ENCODE measurements at places on chromosomes 6 and 20.

DNA sequence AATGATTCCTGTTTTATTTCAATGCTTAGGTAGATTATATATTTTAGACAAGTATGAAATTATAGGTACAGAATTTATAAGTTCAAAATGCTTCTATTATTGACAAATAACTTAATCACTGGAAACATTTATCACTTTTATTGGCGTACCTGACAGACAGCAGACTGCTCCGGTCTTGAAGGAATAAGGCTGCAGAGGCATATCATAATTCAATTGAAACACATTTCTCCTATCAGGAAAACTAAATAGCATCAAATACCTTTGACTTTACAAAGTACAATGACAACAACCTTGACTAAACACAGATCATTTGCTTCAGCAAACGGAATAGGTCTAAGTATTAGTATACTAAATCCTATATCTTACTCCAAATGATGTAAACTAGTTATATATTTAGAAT, 91.3 kb downstream of the GRIK2 start:
- no peaks in the 10 kb centered on the region for H3K27me3 ChIP-seq
- H3K36me3 ChIP-seq = no peaks in the 10 kb centered on the region
- H3K27ac ChIP-seq = no peak overlapping the region
- H3K4me1 ChIP-seq = no peaks in the 10 kb centered on the region
- no peak overlapping the region for H3K4me3 ChIP-seq

- peaks cover 19% of the 10 kb centered on the region for H3K4me1 ChIP-seq
- no peak overlapping the region for H3K27ac ChIP-seq
- no peaks in the 10 kb centered on the region for H3K36me3 ChIP-seq
- DNase-seq = peak; percentile 23
- no peak overlapping the region for H3K4me3 ChIP-seq
- no peaks in the 10 kb centered on the region for H3K27me3 ChIP-seq
These were observed 106.3 kb downstream of the GFRAL start for GRCh38 chr6:55433446-55434130.

GRCh38 chr6:121347484-121347883, 13.2 kb upstream of the TBC1D32 start:
- H3K27me3 ChIP-seq = no peaks in the 10 kb centered on the region
- H3K4me3 ChIP-seq = no peak overlapping the region
- no peaks in the 10 kb centered on the region for H3K4me1 ChIP-seq
- no peak overlapping the region for H3K27ac ChIP-seq
- DNase-seq = no peak
- H3K36me3 ChIP-seq = no peaks in the 10 kb centered on the region

DNA sequence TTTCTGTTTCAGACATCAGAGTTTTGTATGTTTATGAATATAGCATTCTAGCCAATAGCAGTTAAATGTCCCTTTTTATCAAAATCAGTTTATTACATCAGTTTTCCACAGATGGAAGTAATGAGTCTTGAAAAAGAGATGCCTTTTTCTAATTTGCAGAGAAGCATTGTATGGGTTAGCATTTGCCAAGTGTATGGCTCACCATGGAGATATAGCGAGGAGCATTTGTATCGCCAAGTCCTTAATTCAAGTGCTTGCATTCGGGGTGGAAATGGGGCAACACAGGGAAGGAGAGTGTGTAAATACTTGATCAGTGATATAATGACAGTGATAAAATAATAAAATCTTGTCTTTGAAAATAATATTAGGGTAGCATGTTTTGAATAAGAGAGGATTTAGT, 42.9 kb downstream of the TXLNB start:
- H3K36me3 ChIP-seq = no peaks in the 10 kb centered on the region
- DNase-seq = no peak
- H3K4me3 ChIP-seq = no peak overlapping the region
- H3K4me1 ChIP-seq = no peaks in the 10 kb centered on the region
- no peaks in the 10 kb centered on the region for H3K27me3 ChIP-seq

DNA sequence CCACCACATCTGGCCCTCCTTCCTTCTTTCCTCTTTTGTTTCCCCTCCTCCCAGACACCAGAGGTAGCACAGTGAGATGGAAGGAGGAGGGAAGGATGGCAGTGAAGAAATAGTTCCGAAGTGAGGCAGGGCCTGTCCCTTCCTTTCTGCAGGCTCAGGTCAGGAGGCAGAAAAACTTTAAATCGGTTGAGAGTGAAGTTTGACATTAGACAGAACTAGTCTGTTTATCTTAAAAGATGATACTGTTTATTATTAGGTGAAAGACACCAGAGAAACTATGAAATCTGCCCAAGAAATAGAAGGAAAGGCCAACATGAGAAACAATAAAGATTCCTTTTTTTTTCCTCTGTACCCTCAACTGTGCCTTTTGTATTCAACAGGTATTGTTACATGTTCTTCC, 670.3 kb downstream of the UTRN start:
- DNase-seq = no peak
- no peak overlapping the region for H3K4me3 ChIP-seq
- no peaks in the 10 kb centered on the region for H3K36me3 ChIP-seq

DNA sequence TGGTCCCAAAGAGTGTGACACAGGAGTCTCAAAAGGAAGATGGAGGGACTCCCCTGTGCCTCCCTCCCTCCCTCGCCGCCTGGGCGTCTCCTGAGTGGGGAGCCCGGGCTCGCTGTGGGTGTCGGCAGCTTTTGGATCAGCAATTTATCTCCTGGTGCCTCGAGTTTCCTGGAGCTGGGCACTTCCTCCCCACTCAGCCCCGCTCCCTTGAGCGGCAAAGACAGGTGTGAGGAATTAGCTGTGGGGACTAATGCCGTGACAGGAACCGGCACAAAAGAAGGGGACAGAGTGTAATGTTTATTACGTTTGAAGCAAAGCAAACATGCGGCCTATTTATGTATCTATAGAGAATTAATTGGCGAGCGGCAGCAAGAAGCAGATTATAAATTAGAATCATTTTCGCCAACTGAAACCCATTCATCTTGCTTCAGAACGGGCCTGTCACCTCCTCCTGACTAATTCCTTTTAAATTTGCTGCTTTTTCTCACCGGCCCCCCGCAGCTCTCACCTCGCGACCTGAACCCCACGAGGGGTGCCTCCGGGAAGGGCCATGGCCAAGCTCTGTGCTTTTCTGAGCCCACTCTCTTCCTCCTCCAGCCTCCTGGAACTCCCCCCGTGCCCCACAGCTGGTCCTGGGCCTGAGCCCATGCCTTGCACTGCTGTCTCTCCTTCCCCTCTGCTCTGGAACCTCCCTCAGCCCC, 8.8 kb upstream of the CDH22 start:
- peaks cover 13% of the 10 kb centered on the region for H3K4me1 ChIP-seq
- DNase-seq = peak; percentile 96
- peaks cover 45% of the 10 kb centered on the region for H3K27me3 ChIP-seq

DNA sequence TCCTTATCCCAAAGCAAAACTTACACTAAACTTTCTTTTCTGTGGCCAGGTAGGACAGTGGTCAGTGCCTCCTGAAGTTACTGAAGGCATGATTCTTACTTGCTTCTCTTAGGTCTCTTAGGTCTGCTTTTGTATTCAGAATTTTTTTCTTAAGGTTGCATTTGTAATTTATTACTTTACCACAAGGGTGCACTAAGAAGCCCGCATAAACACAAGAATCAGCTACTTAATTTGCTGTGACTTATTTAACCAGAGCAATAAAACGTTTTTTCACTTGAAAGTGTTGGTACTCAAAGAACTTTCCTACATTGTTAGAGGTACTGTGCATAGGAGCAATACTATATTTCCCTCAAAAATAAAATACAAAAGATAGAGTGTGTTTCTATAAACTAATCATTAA, 75.4 kb upstream of the LAMA2 start:
- H3K27ac ChIP-seq = no peak overlapping the region
- no peaks in the 10 kb centered on the region for H3K27me3 ChIP-seq
- no peaks in the 10 kb centered on the region for H3K36me3 ChIP-seq
- peak; percentile 54 for DNase-seq
- no peaks in the 10 kb centered on the region for H3K4me1 ChIP-seq

- DNase-seq = no peak
- H3K27ac ChIP-seq = no peak overlapping the region
- no peaks in the 10 kb centered on the region for H3K4me1 ChIP-seq
- no peaks in the 10 kb centered on the region for H3K27me3 ChIP-seq
These were observed 169.4 kb downstream of the ZDHHC14 start for GRCh38 chr6:157550114-157550989.

- no peaks in the 10 kb centered on the region for H3K27me3 ChIP-seq
- peak overlapping the region; percentile 62 for H3K4me3 ChIP-seq
- H3K36me3 ChIP-seq = no peaks in the 10 kb centered on the region
- H3K27ac ChIP-seq = peak overlapping the region; percentile 80
- DNase-seq = peak; percentile 78
These were observed 920 bp upstream of the RNF5 start for GRCh38 chr6:32177183-32177787.

- H3K4me1 ChIP-seq = no peaks in the 10 kb centered on the region
- no peak for DNase-seq
- no peaks in the 10 kb centered on the region for H3K36me3 ChIP-seq
- no peak overlapping the region for H3K27ac ChIP-seq
These were observed 41.8 kb upstream of the DOK5 start for GRCh38 chr20:54433636-54434035.

GRCh38 chr20:4112481-4113421, 97.4 kb upstream of the RNF24 start:
- H3K36me3 ChIP-seq = no peaks in the 10 kb centered on the region
- H3K4me3 ChIP-seq = no peak overlapping the region
- no peak overlapping the region for H3K27ac ChIP-seq
- DNase-seq = no peak

DNA sequence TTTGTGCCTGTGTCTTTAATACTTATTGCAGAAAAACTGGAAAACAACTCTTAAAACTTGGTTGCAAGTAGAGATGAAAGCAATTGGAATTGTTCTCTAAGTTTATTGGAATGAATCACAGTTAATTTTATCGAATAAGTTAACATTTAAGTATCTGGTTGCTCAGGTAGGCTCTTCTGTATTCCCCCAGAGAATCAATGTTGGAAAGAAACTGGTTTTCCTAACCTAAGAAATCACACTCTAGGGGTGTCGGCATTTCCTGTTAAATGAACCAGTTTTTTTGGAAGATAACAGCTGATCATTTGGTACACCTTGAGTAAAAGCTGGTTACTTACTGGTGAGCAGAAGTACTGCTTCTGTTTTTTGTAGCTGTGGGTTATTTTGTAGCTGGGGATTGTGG, 5.2 kb downstream of the TFAP2C start:
- no peak overlapping the region for H3K4me3 ChIP-seq
- H3K27ac ChIP-seq = no peak overlapping the region
- peaks cover 55% of the 10 kb centered on the region for H3K27me3 ChIP-seq
- no peak for DNase-seq

- H3K27ac ChIP-seq = no peak overlapping the region
- DNase-seq = no peak
- H3K4me3 ChIP-seq = no peak overlapping the region
- no peaks in the 10 kb centered on the region for H3K27me3 ChIP-seq
- no peaks in the 10 kb centered on the region for H3K36me3 ChIP-seq
These were observed 118.1 kb downstream of the TOX2 start for GRCh38 chr20:44032583-44033331.

- no peak for DNase-seq
- no peaks in the 10 kb centered on the region for H3K27me3 ChIP-seq
- no peak overlapping the region for H3K4me3 ChIP-seq
- no peaks in the 10 kb centered on the region for H3K36me3 ChIP-seq
- H3K4me1 ChIP-seq = peaks cover 8% of the 10 kb centered on the region
These were observed 162.4 kb downstream of the FRK start for GRCh38 chr6:115898246-115898645.

DNA sequence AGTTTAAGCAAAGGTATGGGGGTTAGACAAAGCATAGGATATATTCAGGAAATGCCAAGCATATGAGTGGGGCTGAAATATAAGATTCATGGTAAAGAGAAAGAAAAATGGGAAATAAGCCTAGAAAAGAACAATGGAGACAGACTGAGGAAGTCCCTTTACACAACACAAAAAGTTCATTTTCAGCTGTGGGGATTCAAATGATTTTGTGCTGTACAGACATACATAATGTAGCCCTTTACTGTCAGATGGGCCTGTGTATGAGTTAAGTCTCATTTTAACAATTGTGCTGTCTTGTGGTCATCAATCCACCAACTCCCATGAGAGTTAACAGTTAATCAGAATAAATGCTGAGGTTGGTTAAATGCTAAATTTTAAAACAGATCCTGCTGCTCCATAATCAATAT, 37.2 kb downstream of the REV3L start:
- DNase-seq = no peak
- no peak overlapping the region for H3K4me3 ChIP-seq
- no peaks in the 10 kb centered on the region for H3K4me1 ChIP-seq
- no peaks in the 10 kb centered on the region for H3K27me3 ChIP-seq

DNA sequence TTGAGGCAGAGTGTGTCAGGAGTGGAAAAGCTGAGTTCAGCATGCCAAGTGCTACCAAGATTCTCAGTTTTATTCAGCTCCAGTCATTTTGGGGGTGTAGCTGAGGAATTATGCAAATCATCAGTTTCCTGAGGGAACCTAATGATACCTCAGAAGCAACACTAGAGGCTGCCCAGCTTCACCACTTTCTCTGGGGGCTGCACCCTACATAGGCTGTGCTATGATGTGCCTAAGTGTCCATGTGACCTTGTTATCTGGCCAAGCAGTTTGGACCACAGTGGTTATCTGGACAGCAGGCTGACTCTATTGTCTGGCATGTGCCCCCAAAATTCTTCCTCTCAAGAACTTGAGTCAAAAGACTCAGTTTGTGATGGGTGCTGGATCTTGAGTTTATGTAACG, 374.6 kb upstream of the SYNCRIP start:
- DNase-seq = no peak
- no peaks in the 10 kb centered on the region for H3K36me3 ChIP-seq
- no peak overlapping the region for H3K4me3 ChIP-seq
- H3K27ac ChIP-seq = no peak overlapping the region
- no peaks in the 10 kb centered on the region for H3K4me1 ChIP-seq

DNA sequence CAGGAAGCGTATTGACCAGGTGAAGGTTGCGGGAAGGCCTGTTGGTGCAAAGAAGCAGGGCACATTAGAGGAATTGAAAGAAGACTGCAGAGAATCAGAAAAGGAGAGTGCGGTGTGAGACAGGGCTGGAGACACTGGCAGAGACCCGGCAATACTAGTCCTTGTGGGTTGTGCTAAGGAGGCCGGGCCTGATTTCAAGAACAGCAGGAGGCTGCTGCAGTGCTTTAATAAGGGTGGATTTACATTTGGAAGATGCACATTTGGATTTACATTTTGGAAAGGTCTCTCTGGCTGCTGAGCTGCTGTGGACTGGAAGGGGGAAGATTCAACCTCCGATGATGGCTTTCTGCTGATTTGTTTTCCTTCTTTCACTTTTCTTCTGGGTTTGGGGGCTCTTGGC, 167.8 kb downstream of the SLC24A3 start:
- no peak overlapping the region for H3K27ac ChIP-seq
- no peak overlapping the region for H3K4me3 ChIP-seq
- no peaks in the 10 kb centered on the region for H3K36me3 ChIP-seq
- no peaks in the 10 kb centered on the region for H3K27me3 ChIP-seq
- DNase-seq = no peak

GRCh38 chr6:63554782-63555181, 17.5 kb upstream of the LOC128125822 start:
- no peaks in the 10 kb centered on the region for H3K36me3 ChIP-seq
- no peak overlapping the region for H3K27ac ChIP-seq
- no peak for DNase-seq

GRCh38 chr6:2714111-2714895, 36.4 kb downstream of the MYLK4 start:
- no peaks in the 10 kb centered on the region for H3K4me1 ChIP-seq
- no peak overlapping the region for H3K27ac ChIP-seq
- H3K36me3 ChIP-seq = no peaks in the 10 kb centered on the region
- H3K4me3 ChIP-seq = no peak overlapping the region

GRCh38 chr6:98747960-98748359, 86.4 kb upstream of the POU3F2 start:
- H3K36me3 ChIP-seq = no peaks in the 10 kb centered on the region
- H3K4me1 ChIP-seq = peaks cover 8% of the 10 kb centered on the region
- no peak overlapping the region for H3K4me3 ChIP-seq
- H3K27ac ChIP-seq = no peak overlapping the region
- no peak for DNase-seq
